ENCODE measurements at places on chromosomes 11 and 22.

DNA sequence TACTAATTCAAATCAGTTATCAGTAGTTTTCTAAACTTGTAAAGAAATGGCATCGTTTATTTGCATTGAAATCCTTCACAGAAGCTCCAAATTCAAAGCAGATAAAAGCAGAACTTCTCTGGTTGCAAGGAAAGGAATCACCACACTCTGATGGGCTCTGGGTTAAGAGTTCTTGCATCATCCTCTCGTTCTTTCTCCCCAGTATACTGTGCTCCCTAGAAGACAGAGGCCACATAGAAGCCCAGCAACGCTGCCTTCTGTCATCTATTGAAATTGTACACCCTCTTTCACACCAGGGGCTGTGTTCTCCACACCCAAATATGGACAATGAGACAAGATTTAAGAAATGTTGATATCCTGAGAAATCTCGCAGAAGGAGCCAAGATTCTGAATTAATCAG lies 29.3 kb downstream of the FAT3 start:
- DNase-seq: no peak

GRCh38 chr11:114183044-114183511 lies 113.1 kb upstream of the NNMT start:
- peak; percentile 14 for DNase-seq

- DNase-seq: no peak
Observed at GRCh38 chr11:125084057-125084416, 20.9 kb downstream of the SLC37A2 start.

DNA sequence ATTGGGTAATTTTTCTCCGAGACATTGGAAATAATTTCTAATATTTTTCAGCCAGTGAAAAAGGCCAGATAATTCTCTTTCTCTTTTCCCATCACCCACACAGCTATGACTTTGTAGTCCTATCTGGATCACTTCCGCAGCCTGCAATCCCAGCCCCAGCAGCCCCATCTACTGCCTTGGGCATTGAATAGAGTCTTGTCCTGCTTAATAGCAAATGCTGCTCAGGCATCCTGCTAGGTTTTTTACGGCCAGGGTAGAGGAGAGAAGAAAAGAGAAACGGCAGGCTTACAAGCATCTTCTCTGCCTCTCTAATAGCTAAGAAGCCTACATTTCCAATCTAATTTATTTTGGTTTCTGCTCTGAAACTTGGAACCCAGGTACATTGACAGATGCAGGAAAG lies 154.3 kb upstream of the B3GAT1 start:
- DNase-seq: no peak

DNA sequence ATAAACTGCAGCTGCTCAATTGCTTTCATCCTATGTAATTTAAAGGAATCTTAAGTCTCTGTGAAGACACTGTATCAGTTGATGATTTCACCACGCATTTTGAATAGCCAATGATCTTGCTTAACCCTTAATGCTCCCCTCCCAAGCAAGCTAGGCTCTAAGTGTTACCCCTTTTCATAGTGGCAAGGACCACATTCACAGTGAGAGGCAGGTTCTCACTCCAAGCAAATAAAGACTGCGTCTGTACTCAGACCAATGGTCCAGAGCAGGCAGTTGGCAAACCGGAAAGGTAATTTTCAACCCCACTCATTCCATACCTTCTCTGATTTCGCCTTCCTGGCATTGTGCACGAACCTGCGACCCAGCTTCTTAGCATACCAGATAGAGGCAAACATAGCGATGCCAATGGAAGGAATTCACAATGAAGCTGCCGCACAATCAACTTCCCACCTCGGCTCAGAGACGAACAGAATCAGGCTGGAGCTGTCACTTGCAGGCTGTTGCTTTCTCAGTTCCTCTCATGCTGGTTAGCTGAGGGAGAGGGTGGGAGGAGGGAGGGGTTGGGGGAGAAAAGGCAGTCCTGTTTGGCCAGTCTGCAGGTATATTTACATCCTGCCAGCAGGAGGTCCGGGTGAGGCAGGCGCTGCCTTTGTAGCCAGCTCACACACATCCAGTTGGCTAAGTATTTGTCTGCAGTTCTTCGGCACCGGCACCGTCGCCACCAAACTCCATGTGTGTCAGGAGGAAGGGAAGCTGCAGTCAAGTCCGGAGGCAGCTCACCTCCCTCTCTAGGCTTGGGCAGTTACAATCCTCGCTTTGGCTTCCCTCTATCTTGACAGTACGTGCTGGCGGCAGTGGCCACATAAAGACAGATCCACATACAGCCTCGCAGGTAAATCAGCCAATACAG lies 1151.2 kb upstream of the CCDC90B start:
- no peak for DNase-seq

GRCh38 chr11:44963136-44963535 lies 12.5 kb upstream of the TP53I11 start:
- no peak for DNase-seq

- no peak for DNase-seq
Observed at GRCh38 chr22:34902335-34902734, 163.6 kb upstream of the ISX start.

- no peak for DNase-seq
Observed at GRCh38 chr11:30429550-30429949, 106.6 kb downstream of the ARL14EP start.

DNA sequence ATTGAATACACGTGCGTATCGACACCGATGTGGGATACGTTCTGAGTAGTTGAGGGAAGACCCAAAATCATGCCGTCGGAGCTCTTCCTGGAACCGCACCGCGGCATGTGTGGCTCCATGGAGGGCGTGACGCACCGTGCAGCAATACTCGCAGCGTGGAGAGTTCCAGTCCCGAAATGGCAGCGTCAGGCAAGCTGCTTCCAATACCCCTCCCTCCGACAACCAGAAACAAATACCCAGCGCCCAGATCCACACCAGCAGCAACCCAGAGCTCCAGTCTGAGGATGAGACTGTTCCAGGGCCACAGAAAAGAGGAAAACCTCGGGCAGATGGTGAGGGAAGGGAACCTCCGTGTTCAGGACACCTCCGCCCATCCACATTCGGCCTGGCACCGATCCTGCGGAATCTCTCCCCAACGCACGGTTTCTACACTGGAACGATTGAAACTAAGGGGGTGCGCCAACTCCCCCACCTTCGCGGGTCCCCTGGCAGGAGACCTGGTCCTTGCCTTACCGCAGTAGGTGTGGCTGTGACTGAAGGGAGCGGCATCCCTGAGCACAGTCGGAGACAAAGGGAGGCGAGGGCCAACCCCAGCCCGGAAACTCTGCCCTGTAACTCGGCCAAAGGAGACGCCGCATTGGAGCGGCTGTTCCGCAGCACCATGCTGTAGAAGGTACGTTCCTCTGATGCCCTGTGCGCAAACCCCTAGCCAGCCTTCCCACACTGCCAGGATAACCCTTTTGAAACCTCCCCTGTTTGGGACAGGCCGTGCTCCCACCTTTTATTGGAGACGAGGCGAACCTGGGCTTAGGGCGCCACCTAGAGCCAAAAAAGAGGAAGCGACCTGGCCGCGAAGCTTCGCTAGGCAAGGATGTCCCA lies 28.2 kb downstream of the DBX1 start:
- peak; percentile 20 for DNase-seq

DNA sequence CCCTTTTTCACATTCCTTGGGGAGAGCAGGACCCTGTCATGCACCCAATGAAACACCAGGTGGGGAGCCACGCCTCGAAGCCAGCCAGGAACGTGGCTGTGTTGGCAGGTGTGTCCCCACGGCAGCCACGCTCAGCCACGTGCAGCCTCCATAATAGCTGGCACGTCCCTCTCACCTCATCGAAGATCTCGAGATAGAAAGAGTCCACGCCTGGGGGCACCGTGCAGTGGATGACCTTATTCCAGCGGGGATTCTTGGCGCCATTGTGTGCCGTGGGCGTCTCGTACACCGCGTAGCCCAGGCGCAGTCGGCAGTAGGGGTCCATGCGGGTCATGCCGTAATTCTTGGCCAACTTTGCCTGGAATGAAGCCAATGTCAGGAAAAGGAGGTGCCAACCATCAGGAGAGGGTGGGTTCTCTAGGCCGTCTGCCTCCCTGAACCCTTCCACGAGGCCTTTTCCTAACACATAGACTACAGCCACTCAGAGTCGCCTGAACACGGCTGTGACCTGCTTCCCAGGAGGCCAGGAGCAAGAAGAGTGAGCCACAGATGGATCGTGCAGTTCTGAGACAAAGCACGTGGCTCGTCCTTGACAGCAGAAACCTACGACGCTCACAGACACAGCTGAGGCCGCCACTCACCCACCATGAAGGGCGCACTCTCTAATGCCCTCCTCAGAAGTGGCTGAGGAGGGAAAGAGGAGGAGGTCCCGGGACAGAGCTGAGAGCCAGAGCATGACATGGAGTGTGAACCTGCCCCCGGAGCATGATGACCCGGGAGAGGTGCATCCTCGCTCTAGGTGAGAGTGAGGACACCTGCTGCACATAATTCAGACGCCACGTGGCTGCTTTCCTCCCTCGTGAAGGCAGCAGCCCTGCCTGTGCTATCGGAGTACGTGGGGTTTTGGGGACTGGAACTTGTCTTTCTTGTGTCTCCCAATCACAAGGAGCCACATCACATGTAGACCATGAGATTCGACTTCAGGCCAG lies 19.1 kb downstream of the TOLLIP start:
- no peak for DNase-seq

DNA sequence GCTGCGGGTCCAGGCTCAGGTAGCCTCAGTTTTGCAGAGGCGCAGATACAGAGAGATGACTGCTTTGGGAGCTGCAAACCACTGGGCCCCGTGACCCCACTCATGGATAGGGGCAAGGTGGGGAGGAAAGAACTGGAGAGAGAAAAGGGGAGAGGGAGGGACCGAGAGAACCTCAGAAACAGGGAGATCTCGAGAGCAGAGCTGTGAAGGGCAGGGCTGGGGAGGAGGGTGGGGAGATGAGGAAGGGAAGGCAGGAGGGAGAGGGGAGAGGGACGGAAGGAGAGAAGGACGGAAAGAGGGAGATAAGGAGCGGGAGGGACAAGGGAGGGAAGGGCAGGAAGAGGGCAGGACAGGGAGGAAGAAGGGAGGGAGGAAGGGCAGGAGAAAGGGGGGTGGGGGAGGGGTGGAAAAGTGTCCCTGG lies 46.3 kb downstream of the IGLL1 start:
- DNase-seq: no peak

GRCh38 chr11:117658809-117659208 lies 138.2 kb downstream of the DSCAML1 start:
- no peak for DNase-seq

DNA sequence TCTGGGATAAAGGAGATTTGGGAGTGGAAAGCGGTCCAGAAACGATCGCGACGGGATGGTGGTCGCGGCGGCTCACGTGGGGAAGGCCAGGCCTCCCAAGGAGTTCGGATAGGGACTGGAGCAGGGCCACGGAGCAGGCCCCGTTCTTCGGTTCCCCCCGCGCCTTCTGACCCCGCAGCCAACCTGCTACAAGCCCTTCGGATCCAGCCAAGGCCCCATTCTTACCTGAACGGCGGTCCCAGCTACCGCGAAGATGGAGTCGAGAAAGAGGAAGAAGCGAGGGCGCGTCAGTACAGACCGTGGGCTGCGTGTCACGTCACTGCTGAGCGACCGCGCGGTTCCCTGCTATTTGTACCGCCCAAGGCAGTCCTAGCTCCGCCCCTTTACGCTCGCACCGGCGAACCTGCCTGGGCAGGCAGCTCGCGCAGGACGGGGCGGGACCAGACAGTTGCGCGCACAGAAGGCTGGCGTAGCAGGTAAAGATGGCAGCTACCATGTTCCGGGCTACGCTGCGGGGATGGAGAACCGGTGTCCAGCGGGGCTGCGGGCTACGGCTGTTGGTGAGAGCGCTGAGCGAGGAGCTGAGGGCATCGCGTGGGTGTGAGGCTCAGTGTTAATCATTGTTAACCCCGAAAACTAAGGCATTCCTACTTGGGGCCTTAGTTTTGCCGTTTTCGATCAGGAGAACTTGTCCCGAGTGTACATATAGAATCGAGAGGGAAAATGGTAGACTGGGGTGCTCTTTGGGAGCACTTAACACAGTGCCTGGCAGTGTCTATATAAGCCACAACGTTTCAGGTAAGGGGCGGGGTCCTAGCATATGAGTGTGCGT lies at the start of the genes FAU and MRPL49:
Gene FAU, minus strand, starts transcription at position 270 of the 832 bp plus-strand sequence. CDS start 321 bp downstream, outside the sequence.
Gene MRPL49, plus strand, starts transcription at position 457 of the 832 bp plus-strand sequence. Its CDS starts 26 bp downstream, at position 483.
- peak; percentile 99 for DNase-seq

DNA sequence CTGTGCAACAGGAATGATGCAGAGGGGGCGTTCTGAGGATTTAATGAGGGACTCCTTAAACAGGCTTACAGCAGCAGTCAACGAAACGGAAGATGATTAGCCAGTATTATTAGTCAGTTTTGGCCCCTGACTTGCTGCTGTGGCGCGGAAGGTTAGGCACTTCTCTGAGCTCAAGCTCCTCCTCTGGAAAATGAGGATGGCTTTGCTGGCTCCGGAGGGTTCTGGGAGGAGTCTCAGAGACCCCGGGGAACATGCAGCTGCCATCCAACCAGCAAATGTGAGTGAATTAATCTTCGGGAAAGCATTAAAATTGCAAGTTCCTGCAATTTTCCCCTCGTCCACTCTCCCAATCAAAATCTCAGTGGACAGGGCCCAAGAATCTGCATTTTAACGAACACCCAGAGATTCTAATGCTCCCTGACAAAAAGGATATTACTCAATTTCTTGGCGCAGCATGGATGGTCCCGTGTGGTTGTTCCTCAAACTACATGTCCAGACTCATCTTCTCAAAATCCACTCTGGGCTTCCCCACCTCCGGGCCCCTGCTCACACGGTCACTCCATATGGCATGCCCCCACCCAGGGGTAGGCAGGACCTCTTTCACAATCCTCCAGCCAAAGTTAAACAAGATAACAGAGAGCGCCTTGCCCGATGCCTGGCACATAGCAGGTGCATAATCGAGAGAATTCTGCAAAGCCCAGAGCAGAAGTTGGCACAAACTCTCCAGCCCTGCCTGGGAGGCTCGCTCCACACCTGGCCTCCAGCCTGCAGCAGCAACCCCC lies 6.4 kb downstream of the ELFN2 start:
- no peak for DNase-seq

DNA sequence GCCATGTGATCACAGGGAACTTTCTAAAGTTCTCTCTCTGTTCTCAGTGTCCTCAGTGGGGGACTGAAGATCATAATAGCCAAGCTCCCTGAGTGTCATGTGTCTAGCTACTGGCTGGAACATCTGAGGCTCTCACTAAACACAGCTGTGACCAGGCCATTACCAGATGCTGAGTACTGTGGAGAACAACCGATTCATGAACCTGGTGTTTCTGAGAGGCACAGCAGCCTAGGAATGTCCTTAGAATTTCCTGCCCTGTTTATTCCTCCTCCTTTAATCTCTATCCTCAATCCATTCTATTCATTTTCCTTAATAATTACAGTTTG lies 93.0 kb downstream of the ME3 start:
- DNase-seq: no peak
